Activated T-cell treated with anti-CD3 and anti-CD28 coated beads, Interleukin-2, amount 50 U/mL, for 24 hours (primary cell): ENCODE measurements at places on chromosomes 12 and 14.

DNA sequence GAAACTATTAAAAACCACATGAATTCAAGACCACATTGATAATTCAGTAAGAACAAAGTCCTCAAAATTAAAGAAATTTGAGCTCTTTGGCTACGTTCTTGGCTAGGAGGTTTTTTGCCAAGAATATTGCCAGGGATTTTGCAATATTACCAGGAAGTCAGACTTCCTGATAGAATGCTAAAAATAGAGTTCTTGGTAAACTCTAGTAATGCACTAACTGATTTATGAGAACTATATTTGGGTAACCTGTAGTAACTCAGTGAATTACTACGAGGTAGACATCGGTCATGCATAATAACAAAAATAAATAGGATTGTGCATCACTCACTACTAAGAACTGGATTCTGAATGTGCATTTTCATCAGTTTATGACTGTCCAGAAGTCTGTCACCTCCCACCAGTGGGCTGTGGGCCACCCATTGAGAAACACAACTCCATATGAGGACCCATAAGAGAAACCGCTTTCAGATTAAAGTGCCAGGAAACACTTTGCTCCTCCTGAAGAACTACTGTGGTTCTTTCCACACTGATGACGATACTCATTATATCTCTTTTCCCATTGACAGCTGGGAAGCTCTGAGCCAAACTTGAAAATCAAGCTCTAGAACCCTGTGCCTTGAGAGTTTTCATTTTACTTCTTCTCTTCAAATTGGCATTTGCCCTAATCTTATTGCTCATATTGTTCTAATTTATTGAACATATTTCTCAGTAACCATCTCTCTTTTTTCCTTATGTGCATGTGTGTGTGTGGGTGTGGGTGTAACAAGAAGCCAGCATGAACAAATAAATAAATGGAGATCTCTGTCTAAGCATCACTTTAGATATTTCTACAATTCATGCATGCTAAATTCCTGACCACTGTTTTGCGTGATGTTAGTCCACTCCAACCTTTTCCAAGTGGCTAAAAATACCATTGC lies 116.6 kb downstream of the BCL11B start:
- no peak for DNase-seq

DNA sequence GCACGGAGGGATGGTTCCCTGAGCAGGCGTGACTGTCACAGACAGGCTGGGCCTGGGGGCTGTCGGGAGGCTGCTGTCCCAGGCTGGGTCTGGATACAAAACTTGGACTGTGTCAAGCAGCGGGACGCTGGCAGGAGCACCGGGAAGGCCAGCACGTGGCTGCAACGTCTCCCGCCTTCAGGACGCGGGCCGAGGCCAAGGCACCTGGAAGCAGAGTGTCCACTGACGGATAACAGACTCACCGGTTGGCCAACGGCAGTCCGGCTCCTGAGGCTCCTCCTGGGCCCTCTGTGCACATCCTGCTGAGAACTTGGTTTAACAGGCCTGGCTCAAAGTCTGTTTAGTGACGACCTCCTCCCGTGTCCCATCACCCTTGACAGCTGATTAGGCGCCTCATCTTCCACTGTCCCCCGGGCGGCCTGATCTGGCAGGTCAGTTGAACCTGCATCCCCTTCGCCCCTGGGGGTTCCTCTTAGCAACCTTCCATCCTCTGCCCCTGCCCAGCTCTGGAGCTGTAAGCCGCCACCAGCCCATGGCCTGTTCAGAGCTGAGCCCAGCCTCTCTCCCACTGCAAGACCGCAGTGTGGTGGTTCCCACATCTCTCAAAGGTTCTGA lies 2.5 kb downstream of the XRCC3 start:
- DNase-seq, result no peak

GRCh38 chr14:56650048-56650447 lies 70.5 kb downstream of the TMEM260 start:
- no peak for DNase-seq

DNA sequence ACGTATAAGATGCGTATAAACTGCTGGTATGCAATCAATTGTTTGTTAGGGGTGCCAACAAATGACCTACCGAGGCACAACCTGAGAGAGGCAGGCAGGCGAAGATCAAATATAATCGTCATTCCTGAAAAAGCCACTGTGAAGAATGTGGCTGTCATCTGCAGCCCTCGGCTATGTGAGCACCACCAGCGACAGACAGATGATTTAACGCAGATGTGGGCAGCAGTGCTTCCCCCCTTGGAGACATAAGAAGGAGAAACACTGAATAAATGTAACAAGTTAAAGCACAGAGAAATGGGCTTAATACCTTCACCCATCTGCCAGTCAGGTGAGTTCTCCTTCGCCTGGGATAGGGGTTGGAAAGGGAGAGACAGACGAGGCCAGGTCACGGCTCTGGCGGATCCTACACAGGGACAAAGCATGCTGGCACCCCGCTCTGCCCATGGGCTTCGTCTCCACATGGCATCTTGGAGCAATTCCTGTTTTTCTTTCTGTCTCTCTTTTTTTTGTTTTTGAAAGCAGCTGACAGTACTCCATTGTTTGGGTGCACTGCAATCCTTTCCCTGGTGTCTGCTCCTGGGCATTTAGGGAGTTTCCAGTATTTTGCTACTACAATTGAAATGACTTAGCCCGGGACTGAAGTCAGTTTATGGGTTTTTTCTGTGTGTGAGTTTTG lies 28.1 kb downstream of the TNFAIP2 start:
- no peak for DNase-seq

DNA sequence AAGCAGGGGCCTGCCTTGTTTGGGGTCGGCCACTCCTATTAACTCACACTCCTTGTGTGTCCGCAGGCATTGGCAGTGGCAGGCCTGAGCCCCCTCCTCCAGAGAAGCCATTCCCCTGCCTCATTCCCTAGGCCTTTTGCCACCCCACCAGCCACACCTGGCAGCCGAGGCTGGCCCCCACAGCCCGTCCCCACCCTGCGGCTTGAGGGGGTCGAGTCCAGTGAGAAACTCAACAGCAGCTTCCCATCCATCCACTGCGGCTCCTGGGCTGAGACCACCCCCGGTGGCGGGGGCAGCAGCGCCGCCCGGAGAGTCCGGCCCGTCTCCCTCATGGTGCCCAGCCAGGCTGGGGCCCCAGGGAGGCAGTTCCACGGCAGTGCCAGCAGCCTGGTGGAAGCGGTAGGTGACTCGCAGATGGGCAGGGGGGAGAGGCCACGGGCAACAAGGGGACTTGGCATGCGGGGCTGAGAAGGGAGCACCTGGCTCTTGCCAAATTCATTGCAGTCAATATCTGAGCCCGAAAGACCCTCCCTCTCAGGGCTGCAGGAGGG lies 106.3 kb upstream of the FKBP4 start:
- no peak for DNase-seq

GRCh38 chr12:109741286-109741969 lies 27.8 kb downstream of the FAM222A start:
- no peak for DNase-seq

- no peak for DNase-seq
These were observed 7.0 kb downstream of the STON2 start for GRCh38 chr14:81392976-81393643.

- peak; percentile 48 for DNase-seq
These were observed 33.2 kb upstream of the PPP1R13B start for GRCh38 chr14:103880348-103881267.

DNA sequence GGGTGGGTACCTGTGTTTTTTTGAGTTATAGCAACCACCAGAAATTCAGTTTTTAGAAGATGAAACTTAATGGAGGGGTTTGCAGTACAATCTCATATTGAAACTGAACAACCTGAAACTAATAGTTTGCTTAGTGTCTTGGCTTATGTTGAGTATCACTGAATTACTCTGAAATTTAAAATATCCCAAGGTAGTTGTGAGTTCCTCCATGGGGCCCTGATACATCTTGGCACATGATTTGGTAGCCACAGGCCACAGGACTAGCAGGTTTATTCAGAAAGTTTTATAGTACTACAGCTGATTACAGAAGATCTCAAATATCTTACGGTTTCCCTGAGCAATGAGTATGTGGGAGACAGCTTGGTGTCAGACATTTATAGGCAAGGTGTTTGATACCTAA lies 10.4 kb downstream of the PTGES3 start:
- DNase-seq, result peak; percentile 27

GRCh38 chr12:29980304-29980703 lies 196.6 kb upstream of the TMTC1 start:
- no peak for DNase-seq

DNA sequence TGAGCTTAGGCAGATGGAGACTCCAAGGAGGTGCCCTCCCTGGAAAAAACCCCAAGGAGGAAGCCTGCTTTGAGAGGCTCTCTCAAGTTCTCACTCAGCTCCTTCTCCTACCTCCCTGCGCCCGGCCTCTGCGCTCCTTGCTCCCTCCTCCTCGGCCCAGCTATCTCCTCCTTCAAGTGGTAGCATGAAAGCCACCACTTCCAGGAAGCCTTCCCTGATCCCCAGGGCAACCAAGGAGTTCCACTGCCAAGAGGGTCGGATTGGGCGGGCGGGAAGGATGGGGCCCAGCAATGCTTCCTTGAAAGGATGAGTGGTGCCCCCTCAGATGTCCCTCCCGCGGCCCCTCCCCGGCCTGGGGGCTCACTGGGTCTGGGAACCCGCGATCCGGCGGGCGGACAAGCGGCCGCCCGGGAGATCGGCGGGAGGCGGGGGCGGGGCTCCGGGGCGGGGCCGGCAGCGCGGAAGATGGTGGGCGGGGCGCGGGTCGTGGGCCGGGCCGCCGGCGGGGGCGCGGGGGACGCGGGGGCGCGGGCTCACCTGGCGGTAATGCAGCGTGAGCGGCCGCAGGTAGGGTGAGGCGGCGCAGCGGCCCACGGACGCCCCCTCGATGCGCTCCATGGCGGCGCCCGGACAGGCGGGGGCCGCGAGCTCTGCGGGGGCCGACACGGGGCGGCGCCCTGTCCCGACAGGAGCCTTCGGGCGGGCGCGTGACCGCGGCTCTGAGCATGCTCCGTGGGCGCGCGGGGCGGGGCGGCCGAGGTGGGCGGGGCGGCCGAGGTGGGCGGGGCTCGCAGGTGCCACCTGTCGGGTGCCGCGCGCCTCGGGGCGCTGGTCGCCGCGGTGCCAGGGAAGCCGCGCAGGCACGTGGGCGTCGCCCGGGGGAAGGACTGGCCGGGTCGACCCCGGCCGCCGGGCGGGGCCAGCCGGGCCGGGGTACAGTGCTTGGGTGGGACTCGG lies at the start of gene NUDT14:
Gene NUDT14, minus strand, starts transcription at position 721 of the 957 bp plus-strand sequence. Its CDS starts 103 bp downstream, at position 618.
- DNase-seq, result peak; percentile 94

GRCh38 chr14:94624537-94625352 lies 12.6 kb downstream of the SERPINA3 start:
- DNase-seq, result no peak

- DNase-seq, result peak; percentile 97
These were observed at the start of gene RPL41 for GRCh38 chr12:56116267-56117081. Gene RPL41, plus strand, starts transcription at chr12:56116633.

GRCh38 chr14:37263656-37264236 lies 66.0 kb downstream of the MIPOL1 start:
- no peak for DNase-seq

DNA sequence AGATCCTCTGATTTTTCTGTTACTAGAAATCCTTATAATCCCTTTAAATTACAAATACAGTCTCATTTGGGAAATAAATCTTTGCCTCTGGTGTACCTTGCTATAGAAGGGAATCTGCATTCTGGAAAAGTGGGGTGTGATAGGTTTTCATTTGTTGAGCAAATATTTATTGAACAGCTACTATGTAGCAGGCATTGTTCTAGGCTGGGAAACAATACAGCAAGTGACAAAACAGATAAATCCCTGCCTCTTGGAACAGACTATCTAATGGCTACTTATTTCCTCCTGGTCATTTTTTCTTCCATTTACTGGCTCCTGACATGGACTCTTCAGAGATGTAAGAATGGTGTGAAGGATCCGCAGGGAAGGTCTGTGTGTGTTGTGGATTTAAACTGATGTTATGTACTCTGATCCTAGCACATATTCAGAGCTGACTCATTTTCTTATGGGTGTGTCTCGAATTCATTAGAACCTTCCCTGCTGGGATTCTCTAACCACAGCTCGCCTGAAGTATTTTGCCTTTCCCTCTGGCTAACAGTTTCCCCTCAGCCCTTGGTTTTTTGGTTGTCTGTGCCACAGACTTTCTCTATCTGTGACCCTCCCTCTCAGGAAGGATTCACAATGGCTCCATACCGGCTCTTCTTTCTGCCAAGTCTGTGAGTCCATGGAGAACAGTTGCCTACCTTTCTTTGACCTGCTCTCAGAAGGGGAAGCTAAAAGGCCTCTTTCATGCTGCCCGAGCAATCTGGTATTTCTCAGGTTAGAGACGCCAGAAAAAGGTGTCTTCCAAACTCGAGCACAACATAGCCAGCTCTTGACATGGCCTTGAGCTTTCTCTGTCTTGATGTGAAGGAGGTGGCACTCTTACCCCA lies 53.7 kb downstream of the TMTC2 start:
- no peak for DNase-seq

DNA sequence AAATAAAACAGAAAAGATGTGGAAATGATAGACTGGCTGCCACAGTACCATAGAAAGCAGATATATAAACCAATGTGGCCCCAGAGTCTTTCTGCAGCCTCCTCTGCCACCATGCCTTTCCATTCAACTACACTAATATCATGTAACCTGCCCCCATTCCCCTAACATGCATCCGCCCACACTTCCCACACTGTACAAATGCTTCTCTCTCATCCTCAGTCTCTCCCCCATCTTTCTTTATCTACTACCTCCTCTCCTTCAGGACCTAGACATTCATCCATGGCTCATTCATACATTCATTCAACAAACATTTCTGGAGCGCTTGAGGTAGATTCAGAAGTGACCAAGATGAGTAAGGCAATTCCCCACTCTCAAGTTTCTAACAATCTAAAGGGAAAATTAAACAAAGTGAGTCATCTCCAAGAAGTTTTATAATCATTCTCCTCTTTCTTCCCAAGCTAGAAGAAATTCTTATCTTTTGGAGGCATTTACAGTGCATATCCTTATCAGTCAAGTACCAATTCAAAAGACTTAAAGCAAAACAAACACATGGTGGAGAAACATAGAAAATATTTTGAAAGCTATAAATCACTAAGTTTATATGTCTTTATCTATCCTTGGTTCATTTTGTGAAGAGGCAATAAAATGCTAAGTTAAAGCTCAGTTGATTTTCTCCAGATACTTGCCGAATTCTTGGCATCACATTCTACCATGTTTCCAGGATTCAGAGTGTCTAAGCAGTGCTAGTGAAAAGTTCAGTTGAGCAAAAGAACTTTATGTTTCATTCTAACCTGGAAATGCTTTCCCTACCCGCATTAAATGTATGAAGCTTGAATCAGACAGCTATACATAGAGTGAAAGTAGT lies 70.5 kb upstream of the FRMD6 start:
- no peak for DNase-seq

- DNase-seq, result no peak
These were observed 106.1 kb downstream of the SLC15A5 start for GRCh38 chr12:16171348-16171747.

- no peak for DNase-seq
These were observed 24.3 kb upstream of the TMEM106C start for GRCh38 chr12:47939009-47939601.

GRCh38 chr12:72276181-72276805 lies 4.1 kb downstream of the TRHDE start:
- DNase-seq, result no peak

- DNase-seq, result no peak
These were observed 380.0 kb downstream of the ATP23 start for GRCh38 chr12:58321414-58321813.

- DNase-seq, result peak; percentile 89
These were observed 411 bp upstream of the NCOR2 start for GRCh38 chr12:124567673-124568373.

GRCh38 chr12:129779033-129779432 lies 124.8 kb downstream of the TMEM132D start:
- DNase-seq, result no peak
